ENCODE measurements at places on chromosomes 3 and 15. TPM values are rescaled to one million over a fixed set of nuclear protein-coding genes. Genes with fewer than 3 reads are reported as not detected.

DNA sequence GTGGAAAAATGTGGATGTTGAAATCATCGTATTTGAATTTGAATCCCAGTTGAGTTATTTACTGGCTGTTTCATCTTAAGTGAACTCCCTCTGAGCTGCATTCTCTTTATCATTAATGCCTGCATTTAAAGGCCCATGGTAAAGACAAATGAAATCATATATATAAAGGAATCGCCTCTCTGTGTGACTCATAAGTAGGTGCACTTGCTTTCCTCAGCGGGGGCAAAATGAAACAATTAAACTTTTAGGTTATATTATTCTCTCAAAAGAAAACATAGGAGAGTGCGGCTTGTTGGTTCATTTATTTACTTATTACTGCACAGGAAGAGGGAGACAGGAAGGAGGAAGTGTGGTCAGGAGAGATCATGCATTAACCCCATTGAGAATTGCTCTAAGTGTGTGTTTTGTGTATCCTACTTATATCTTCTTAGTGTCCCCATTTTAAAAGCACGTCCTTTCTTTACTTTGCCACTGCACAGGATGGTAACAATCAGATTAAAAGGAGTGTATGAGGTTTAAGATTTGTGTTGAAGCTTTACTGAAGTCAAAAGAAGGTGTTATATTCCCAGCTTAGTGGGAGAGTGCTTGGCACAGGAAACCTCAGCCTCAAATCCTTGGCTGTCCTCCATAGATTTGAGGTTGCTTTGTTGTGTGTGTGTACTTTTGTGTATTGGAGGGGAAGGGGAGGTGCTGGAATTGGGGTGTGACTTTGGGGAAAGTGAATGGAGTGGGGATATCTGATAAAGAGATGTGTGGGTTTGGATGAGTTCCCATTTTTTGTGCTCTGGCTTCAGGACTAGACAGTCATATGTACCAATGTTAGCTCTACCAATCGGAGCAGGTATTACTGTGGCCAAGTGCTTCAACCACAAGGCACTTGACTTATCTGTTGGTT, 595.8 kb upstream of the NR2F2 start:
- DNase-seq, result no peak
- no peaks in the 10 kb centered on the region for H3K27me3 ChIP-seq
- no peaks in the 10 kb centered on the region for H3K4me1 ChIP-seq

- H3K27ac ChIP-seq, result no peak overlapping the region
- H3K4me1 ChIP-seq, result no peaks in the 10 kb centered on the region
Observed at GRCh38 chr15:27601239-27601960, 497.7 kb downstream of the OCA2 start.

DNA sequence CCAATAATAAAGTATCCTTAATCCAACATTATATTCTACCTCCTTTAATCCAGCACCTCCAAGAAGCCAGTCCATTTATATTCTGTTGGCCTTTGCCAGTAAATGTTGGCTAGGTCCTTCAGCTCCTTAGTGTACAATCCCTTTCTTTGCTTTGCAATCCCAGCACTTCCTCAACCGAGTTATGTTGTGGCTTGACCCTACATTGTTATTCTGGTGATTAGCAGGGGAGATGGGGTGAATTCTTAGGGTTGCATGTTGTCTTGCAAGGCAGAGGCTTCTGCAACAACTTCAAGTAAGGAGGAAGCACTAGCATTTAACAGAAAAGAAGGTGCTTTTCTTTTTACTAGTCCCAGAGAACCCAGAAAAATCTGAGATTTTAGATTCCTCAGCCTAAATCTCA, 127.2 kb downstream of the CD47 start:
- H3K4me1 ChIP-seq, result no peaks in the 10 kb centered on the region
- no peaks in the 10 kb centered on the region for H3K36me3 ChIP-seq
- no peak overlapping the region for H3K27ac ChIP-seq
- DNase-seq, result no peak

The GXYLT2 gene
- total RNA-seq, result 6.1 TPM

DNA sequence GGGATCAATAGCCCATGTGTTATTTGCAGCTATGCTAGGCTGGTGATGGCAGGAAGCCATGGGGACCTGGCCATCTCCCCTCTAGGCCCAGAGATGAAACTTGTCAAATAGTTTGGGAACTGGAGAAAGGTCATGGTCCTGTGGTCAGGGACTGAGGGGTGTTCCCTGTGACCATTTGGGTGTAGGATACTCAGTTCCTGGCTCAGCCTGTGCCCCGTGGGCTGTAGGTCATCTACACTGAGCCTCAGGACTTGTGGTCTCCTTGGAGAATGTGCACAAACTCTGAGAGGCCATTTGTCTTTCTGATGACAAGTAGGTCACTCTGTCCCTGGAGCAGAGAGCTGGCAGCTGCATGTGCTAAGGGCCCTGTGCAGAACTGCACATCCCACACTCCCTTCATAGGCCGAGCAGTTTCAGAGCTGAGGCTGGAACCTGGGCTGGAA, 17.5 kb downstream of the GASK1A start:
- H3K4me3 ChIP-seq, result no peak overlapping the region
- H3K4me1 ChIP-seq, result no peaks in the 10 kb centered on the region
- no peak overlapping the region for H3K27ac ChIP-seq
- no peaks in the 10 kb centered on the region for H3K36me3 ChIP-seq

DNA sequence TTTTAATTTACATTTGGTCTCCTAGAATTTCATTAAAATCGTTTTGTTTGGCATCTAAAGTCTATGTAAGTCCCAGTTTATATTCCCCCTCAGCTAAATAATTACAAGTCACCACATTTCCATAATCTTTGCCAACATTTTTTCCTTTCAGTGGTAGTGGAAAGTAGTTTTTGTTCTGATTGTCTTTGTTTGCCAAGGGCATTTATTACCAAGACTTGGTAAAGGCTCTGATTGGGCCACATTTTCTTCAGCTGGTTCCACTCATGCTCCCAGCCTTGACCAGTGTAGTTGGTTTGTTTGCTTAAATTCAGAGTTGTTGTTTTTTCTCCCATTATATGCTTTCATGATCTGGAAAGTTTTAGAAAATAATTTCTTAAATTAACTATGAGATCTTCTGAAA, 153.4 kb upstream of the MME start:
- no peak overlapping the region for H3K27ac ChIP-seq
- H3K36me3 ChIP-seq, result no peaks in the 10 kb centered on the region
- no peak overlapping the region for H3K4me3 ChIP-seq
- no peaks in the 10 kb centered on the region for H3K4me1 ChIP-seq
